T-helper 17 cell (primary cell): ENCODE measurements at places on chromosomes 1 and 21.

- H3K27ac ChIP-seq: peak overlapping the region; percentile 97
- no peak for DNase-seq
- H3K4me1 ChIP-seq: peaks cover 49% of the 10 kb centered on the region
- H3K27me3 ChIP-seq: no peaks in the 10 kb centered on the region
- H3K4me3 ChIP-seq: peak overlapping the region; percentile 96
- H3K36me3 ChIP-seq: peaks cover 17% of the 10 kb centered on the region
Observed at GRCh38 chr1:226735576-226735975, 3.5 kb downstream of the ITPKB start.

GRCh38 chr1:180186831-180187230 is 32.2 kb downstream of the QSOX1 start:
- H3K27me3 ChIP-seq: no peaks in the 10 kb centered on the region
- H3K36me3 ChIP-seq: peaks cover 17% of the 10 kb centered on the region
- H3K4me1 ChIP-seq: peaks cover 2% of the 10 kb centered on the region

- peaks cover 5% of the 10 kb centered on the region for H3K36me3 ChIP-seq
- H3K4me1 ChIP-seq: peaks cover 2% of the 10 kb centered on the region
- H3K4me3 ChIP-seq: no peak overlapping the region
- DNase-seq: no peak
- no peak overlapping the region for H3K27ac ChIP-seq
- H3K27me3 ChIP-seq: no peaks in the 10 kb centered on the region
Observed at GRCh38 chr1:67350783-67351182, 43.1 kb downstream of the IL12RB2 start.

DNA sequence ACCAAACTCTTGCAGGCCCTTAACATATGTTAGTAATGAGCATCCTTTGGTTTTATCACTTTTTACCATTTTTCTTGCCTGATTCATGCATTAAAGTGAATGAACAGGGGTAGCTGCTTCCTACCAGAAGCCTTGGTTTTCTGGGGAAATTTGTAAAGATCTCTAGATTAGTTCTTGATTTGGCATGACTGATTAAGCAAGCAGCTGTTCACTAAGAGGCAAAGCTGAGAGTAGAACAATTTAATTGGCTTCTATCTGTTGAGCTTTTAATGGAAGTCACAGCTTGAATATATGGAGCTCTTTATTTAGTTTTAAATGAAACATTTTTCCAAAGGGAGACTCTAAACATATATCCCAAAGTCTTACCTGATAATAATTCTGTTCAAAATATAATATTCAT is 23.6 kb downstream of the TLCD4 start:
- H3K4me1 ChIP-seq: no peaks in the 10 kb centered on the region
- H3K36me3 ChIP-seq: no peaks in the 10 kb centered on the region
- no peak overlapping the region for H3K27ac ChIP-seq
- no peak for DNase-seq
- H3K27me3 ChIP-seq: peaks cover 11% of the 10 kb centered on the region

- no peak for DNase-seq
- no peak overlapping the region for H3K27ac ChIP-seq
- peaks cover 27% of the 10 kb centered on the region for H3K27me3 ChIP-seq
- H3K36me3 ChIP-seq: peaks cover 2% of the 10 kb centered on the region
- no peak overlapping the region for H3K4me3 ChIP-seq
- H3K4me1 ChIP-seq: peaks cover 2% of the 10 kb centered on the region
Observed at GRCh38 chr1:31203215-31203614, 36.5 kb downstream of the NKAIN1 start.

GRCh38 chr1:119869995-119870394 is 26.3 kb downstream of the ADAM30 start:
- H3K36me3 ChIP-seq: peaks cover 2% of the 10 kb centered on the region
- no peak overlapping the region for H3K27ac ChIP-seq
- H3K4me1 ChIP-seq: no peaks in the 10 kb centered on the region
- DNase-seq: no peak
- peaks cover 60% of the 10 kb centered on the region for H3K27me3 ChIP-seq

DNA sequence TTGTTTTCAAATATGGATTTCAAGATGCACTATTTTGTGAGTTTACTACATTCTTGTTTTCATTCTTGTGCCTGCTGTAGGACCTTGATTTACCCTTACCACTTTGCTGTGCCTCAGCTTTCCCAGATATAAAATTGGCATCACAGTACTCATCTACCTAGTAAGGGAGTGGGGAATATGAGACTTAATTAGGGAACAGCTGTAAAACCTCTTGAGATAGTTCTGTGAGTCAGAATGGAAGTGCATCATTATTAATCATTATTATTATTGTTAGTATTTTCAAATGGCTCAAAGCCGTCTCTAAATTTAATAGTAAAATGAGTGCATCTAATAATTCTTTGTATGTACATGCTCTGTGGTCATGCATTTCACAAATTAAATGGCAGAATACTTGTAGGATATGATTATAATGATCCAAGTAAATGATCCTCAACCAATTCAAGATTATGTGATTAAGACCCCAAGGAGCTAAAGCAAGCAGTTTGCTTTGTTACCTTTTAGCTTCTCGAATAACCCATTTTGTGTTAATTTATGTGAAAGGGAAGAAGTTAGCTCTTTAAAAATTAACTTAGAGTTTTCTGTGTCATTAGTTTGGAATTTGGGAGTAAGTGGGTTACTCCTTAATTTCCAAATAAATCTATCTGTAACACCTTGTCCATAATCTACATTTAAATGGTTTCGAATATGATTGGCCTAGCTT is 155.4 kb downstream of the NFIA start:
- DNase-seq: no peak
- H3K27ac ChIP-seq: no peak overlapping the region
- H3K27me3 ChIP-seq: no peaks in the 10 kb centered on the region
- H3K4me3 ChIP-seq: no peak overlapping the region

GRCh38 chr1:246261639-246262038 is 245.4 kb downstream of the SMYD3 start:
- DNase-seq: no peak
- H3K27me3 ChIP-seq: no peaks in the 10 kb centered on the region
- H3K4me3 ChIP-seq: no peak overlapping the region
- no peak overlapping the region for H3K27ac ChIP-seq

DNA sequence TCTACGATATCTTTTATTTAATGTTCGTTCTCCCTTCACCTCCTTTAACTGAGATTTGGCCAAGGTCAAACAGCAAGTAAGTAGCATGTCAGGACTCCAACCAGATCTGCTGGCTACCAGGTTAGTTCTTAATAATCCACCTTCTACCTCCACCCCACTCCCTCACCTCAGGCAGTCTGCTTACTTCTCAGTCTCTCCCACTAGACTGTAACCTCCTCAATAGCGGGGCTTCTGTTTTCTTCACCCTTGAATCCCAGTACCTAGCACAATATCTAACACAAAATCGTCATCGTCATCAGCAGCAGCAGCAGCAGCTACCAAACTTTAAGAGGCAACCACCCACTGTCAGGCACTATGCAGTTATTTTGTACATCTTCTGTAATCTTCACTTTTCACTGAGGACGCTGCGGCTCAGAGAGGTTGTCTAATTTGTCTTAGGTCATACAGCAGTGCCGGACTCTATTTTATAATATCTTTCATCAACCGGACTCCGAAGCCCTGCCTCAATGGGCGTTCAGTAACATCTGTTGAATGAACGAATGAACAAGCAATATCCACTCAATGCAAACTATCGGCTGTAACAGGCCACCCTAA is 859 bp upstream of the MAGI3 start:
- peaks cover 2% of the 10 kb centered on the region for H3K36me3 ChIP-seq
- H3K4me3 ChIP-seq: peak overlapping the region; percentile 97
- peaks cover 4% of the 10 kb centered on the region for H3K27me3 ChIP-seq
- H3K4me1 ChIP-seq: peaks cover 25% of the 10 kb centered on the region
- H3K27ac ChIP-seq: peak overlapping the region; percentile 86

GRCh38 chr1:154324669-154325582 is at the start of gene ATP8B2:
TSS of gene ATP8B2 (plus strand) at chr1:154325525. CDS start at chr1:154328142, 2,617 bp downstream.
- H3K27ac ChIP-seq: peak within 1 kb of the TSS; percentile 89
- DNase-seq: peak; percentile 71
- peak within 1 kb of the TSS; percentile 96 for H3K4me3 ChIP-seq
- no peaks in the 10 kb centered on the region for H3K27me3 ChIP-seq

DNA sequence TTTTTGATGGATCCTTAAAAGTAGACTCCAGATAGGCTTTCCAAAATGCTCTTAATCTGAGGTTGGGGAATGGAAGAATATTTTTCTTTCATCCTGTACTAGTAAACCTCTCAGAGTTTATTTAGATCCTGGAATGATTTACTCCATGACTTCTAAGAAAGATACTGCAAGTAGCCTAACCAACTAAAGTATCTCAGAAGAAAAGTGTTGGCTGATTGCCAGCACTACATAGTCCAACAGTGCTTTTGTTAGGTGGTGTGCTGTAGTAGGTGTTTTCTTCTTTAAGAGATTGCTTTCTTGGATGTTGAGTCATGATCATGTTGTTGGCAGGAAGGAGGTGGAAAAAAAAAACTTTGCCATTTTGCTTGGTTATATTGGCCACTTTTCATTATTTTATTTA is 119.8 kb downstream of the OSBPL9 start:
- H3K4me1 ChIP-seq: peaks cover 38% of the 10 kb centered on the region
- peaks cover under 1% of the 10 kb centered on the region for H3K36me3 ChIP-seq
- peak overlapping the region; percentile 9 for H3K27ac ChIP-seq
- no peak overlapping the region for H3K4me3 ChIP-seq
- no peak for DNase-seq

GRCh38 chr1:86499987-86500593 is 31.4 kb downstream of the CLCA1 start:
- H3K4me1 ChIP-seq: peaks cover 6% of the 10 kb centered on the region
- DNase-seq: no peak
- H3K27me3 ChIP-seq: peaks cover 33% of the 10 kb centered on the region
- H3K4me3 ChIP-seq: no peak overlapping the region
- H3K27ac ChIP-seq: no peak overlapping the region

DNA sequence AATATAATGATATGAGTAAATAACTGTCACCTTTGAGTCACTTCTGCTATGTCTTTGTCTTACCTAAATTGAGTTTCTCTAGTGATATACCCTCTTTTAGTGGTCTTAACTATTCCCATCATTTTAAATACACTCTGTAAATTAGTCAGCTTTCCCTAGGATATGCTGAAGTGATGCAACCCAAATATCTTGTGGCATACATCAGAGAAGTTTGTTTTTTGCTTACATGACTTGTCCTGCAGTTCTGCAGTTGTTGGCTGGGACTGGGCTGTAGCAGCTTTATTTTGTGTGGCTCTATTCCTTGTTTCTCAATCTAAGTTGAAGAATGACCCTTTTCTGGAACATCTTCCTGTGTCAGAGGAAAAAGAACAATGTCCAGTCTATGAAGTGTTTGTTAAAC is 76.4 kb downstream of the TTC3 start:
- H3K4me3 ChIP-seq: no peak overlapping the region
- peaks cover 7% of the 10 kb centered on the region for H3K36me3 ChIP-seq
- peaks cover 3% of the 10 kb centered on the region for H3K4me1 ChIP-seq
- no peak for DNase-seq

DNA sequence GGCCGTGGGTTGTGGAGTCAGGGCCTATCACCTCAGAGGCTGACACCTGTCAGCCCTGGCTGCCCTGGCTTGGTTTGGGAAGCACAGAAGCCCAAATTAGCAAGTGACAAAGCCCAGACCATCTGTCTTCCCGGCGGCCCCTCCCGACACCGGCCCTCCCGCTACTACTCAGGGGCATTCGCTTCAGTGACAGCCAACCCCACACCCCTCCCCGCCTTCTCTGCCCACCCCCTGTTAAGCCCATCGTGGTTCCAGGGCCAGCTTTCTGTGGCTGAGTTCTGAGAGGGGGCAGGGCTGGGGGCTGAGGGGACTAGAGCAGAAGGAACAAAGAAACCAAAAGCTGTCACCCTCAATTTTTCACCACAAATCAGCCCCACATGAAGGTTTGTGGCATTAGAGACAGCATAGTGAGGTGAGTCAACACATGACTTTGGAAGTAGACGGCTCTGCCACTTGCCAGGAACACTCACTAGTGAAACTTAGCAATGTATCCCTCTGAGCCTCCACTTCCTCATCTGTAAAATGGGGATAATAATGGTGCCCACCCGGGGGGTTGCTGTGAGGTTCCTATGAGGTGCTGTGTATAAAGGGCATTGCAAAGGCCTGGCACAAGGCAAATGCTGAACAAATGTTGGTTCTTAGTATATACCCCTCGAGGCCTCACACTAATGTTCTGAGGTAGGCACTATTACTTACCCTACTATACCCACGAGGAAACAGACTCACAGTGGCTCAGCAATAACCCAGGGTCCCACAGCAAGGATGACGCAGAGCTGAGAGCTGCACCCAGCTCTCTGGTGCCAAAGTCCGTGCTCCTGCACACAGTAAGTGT is 5.2 kb upstream of the TNNI1 start:
- H3K27me3 ChIP-seq: peaks cover 28% of the 10 kb centered on the region
- peaks cover 6% of the 10 kb centered on the region for H3K36me3 ChIP-seq
- H3K4me3 ChIP-seq: no peak overlapping the region
- DNase-seq: no peak
- H3K4me1 ChIP-seq: peaks cover 4% of the 10 kb centered on the region
- H3K27ac ChIP-seq: no peak overlapping the region

DNA sequence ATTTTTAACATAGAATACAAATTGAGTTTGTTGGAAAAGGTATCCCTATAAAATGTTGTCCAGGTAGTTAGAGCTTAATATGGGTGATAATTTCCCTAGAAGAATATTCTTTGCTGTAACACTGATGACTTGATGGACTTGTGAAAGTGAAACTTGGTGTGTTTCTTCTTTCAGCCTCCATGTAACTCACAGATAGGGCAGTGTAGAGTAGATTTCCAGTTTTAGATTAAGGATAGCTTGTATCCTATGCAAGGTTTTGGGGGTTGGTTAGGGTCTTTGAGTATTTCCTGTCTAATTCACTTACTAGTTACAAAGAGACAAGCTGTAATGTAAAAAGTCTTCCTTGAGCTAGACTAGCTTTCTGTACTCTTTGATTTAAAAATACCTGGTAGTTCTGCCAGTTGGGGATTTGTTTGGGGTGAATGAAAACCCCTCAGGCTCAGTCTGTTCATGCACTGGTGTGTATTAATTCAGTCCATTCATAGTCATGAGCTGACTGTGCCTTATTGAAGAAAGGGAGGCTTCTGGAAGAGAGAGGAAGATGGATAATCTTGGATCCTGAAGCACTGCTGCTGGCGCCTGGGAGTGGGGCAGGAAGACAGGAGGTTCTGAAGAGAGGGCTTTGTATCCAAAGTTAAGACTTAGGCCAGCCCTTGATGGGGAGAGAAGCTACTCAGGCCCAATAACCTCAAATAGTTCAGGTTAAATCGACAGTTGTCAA is 83.6 kb downstream of the CAMTA1 start:
- peak overlapping the region; percentile 32 for H3K27ac ChIP-seq
- peaks cover 39% of the 10 kb centered on the region for H3K4me1 ChIP-seq
- no peaks in the 10 kb centered on the region for H3K27me3 ChIP-seq
- H3K36me3 ChIP-seq: peaks cover 4% of the 10 kb centered on the region

DNA sequence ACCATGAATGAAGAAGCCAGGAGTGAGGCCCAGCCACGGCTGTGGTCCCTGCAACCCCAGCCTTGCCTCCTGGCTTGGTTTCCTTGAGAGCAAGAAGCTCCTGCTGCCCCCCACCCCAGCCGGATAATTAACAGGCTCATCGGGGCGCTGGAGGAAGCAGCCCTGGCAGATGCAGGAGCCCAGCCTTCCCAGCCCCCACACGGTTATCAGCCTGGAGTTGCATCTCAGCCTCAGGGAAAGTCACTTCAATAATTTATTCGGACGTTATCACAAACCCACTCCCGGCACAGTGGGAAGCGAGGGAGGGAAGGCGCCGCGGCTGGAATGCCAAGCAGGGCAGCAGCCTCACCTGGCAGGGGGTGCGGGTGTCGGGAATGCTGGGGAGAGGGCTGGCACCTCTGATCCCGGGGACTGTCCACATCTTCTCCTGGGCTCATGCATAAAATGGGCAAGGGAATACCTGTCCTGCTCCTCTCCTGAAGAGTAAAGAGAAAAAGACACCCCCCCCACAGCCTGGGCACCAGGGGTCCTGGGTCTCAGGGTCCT is 43.3 kb upstream of the LRP8 start:
- peak overlapping the region; percentile 27 for H3K27ac ChIP-seq
- no peak overlapping the region for H3K4me3 ChIP-seq
- H3K27me3 ChIP-seq: peaks cover 10% of the 10 kb centered on the region
- no peak for DNase-seq
- no peaks in the 10 kb centered on the region for H3K36me3 ChIP-seq
